T-helper 9 cell (primary cell): ENCODE measurements at places on chromosomes 2 and 18.

GRCh38 chr2:196101325-196101991, 32.8 kb upstream of the DNAH7 start:
- DNase-seq: no peak

DNA sequence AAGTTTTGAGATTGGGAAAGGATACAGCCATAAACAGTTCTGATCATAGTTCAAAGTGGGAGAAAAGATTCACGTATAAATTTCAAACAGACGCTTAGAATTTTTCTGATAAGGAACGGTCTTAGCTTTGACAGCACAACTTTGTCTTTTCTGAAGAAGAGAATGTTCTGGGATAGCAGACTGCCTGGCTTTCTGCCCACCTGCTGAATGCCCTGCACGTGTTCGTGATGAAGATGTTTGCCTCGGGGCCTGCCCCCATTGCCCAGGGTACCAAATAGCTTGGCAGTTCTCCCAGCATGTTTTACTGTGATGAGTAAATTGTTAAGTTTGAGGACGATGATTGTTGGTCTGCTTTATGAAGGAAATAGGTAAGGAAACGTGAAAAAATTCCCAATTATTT, 4.6 kb downstream of the MRPL33 start:
- DNase-seq: no peak

GRCh38 chr2:69524799-69525198, 87.6 kb upstream of the NFU1 start:
- DNase-seq: no peak

- DNase-seq: no peak
Observed at GRCh38 chr2:148660999-148661398, 16.4 kb downstream of the EPC2 start.

GRCh38 chr2:229153951-229154350, 117.1 kb downstream of the PID1 start:
- no peak for DNase-seq

DNA sequence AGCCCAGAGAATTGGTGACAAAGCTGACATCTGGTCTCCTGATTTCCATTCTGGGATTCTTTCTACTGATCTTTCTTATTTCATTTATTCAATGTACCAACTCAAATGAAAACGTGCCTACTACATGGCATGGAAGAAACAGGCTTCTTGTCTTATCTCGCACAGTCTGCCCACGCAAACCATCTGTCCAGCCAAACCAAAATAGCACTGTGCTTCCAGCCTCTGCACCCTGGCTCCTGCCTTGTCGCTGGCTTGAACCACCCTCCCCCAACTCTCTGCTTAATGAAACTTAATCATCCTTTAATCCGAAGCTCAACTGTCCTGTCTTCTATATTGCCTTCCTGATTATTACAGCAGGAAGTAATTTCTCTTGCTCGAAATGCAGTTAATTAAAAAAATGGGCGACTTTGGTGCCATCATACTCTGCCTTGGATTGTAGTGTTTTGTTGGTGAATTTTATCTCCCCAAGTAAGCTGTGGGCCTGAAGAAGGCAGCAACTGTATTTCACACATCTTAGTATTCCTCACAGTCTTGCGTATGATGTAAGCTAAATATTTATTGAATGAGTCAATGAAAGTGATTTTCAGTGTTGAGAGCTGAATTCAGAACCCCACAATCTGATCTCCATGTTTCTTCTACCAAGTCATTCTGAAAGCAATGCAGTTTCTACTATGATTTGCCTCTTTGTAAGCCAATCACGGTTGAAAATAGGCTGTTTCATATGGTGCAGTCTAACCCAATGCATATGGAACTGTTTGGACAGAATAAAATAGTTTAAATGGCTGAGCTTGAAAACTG, 190.8 kb downstream of the TMEM247 start:
- no peak for DNase-seq

- DNase-seq: no peak
Observed at GRCh38 chr2:223044092-223044836, 7.7 kb upstream of the KCNE4 start.

GRCh38 chr18:47151439-47151838, 1.1 kb upstream of the HDHD2 start:
- DNase-seq: no peak

GRCh38 chr2:139529080-139529479, 748.9 kb upstream of the NXPH2 start:
- no peak for DNase-seq

GRCh38 chr2:176984987-176985386, 227.6 kb upstream of the HNRNPA3 start:
- no peak for DNase-seq

- DNase-seq: no peak
Observed at GRCh38 chr2:147083664-147084063, 761.2 kb upstream of the ACVR2A start.

DNA sequence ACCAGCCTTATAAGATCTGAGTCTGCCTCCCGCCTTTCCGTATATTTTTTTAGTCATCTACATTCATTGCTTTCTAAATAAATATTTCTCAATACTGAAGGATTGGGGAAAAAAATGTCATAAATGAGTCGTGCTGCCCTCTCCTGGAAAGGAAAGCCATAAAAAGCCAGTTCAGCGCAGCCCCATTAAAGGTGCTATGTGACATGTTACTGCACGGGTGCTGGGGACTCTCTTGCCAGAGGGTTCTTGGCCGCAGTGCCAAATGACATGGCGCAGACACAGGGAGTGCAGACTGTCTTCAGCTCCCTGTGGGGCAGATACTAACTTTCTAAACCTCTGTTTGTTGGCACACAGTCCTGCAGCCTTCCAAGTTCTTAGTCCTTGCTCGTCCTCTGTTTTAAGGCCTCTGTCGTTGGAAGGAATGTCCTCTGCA, 53.7 kb upstream of the MAP3K20 start:
- DNase-seq: no peak

- DNase-seq: no peak
Observed at GRCh38 chr2:218081695-218082094, 12.6 kb downstream of the RUFY4 start.

- DNase-seq: no peak
Observed at GRCh38 chr2:30206461-30207430, 24.6 kb upstream of the LBH start.

DNA sequence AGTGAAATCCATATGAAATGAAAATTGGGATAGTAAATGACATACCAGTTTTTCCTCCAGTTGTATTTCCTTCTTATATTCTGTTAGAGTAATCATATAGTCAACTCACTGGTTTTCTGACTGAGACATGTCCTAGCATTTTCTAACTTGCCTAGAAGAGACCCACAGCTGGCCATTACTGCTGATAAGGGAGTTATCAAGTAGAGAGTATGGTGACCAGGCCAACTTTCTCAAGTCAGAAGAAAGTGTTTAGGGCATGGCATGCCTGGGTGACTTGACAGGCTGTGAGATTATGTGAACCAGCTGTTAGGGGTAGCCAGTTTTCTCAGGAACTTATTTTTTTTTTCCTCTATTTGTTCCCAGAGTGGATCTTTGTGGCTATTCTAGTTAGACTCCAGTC, 81.2 kb downstream of the GPD2 start:
- DNase-seq: no peak

DNA sequence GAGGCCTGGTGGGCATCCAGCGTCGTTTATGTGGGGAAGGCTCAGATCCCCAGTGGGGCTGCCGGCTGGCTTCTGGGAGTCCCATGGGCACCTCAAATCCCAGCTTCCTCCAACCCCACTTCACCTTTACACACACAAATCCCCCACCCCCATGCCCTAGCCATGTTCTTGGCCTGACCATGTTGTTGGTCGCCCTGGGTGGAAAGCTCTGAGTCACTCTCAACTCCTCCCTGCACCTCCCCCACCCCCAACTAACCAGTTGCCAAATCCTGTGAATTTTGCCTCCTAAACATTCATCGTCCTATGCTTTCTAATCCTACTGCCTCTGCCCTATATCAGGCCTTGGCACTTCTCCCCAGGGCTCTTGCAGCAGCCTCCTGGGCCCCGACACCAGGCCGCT, 6.4 kb downstream of the TNS1 start:
- DNase-seq: no peak
